ENCODE measurements at places on chromosomes 13 and 19. TPM values are rescaled to one million over a fixed set of nuclear protein-coding genes. Genes with fewer than 3 reads are reported as not detected.

DNA sequence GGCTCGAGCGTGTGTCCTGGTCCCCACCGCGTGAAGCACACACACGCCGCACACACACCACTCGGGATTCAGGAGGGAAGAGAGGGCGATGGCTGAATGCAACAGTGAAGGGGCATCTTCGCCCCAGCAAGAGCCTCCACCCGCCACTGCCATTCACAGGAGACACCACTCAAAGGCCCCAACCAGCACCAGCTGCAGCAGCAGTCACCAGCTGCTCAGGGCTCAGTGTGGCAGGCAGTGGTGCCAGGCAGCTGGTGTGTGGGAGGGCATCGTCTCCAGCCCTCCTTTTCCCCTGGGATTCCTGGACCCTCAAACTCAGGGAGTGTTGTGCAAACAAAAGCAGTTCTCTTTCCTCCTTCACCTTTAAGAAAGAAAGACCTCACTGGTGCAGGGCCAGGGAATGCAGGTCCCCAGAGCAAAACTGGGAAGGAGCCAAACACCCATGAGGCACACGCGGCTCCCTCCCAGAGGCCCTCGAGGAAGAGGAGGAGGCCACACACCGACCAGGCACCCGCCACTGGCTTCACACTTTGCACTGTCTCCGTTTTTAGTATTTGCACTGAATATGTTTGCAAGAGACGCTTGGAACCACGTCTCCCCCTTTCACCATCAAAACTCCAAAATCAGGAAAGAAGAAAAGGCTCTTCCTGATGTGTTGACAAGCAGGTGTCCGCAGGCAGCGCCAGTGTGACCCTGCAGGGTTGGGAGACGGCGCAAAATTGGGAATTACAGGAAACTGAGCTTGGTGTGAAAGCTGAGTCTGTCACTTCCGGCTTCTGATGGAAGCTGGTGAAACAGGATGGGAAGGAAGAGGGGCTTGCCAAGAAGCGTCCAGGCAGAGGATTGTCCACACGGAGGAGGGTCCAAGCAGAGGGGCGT lies 26.4 kb upstream of the F7 start:
- no peak for DNase-seq
- H3K36me3 ChIP-seq: peaks cover 4% of the 10 kb centered on the region
- no peak overlapping the region for H3K4me3 ChIP-seq

PRSS57 gene
- total RNA-seq: not detected

ZNF304 gene
- 13.5 TPM for total RNA-seq

GRCh38 chr13:40518481-40518882 lies 148.0 kb downstream of the FOXO1 start:
- H3K4me3 ChIP-seq: no peak overlapping the region
- no peak overlapping the region for H3K27ac ChIP-seq
- H3K27me3 ChIP-seq: no peaks in the 10 kb centered on the region
- no peak for DNase-seq
- no peaks in the 10 kb centered on the region for H3K36me3 ChIP-seq

DNA sequence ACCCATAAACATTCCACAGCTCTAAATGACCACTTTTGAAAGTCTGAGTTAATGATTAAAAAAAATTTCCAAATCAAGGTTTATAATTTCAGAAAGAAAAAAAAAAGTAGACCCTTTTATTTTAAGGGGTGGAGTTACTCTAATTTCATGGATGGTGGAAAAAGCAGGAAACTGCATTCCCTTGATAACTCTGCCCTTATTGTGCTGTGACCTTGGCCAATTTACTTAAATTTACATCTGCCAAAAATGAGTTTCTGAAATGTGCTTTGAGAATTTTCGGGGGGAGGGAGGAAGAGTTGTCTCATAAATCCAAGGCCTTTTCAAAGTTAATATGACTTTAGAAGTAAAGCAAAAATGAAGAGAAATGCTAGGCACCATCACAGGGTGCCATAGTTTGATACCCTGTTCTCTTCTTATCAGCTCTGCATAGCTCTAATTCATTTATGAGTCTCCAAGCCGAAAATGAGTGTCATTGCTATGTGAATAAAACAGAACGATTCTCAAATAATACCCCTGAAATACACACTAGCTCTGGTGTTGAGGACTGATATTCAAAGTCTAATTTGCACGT lies 367.0 kb downstream of the DACH1 start:
- no peak for DNase-seq
- no peaks in the 10 kb centered on the region for H3K4me1 ChIP-seq
- no peaks in the 10 kb centered on the region for H3K27me3 ChIP-seq
- H3K4me3 ChIP-seq: no peak overlapping the region

GRCh38 chr13:81551036-81551435 lies 1210.1 kb upstream of the SPRY2 start:
- no peak for DNase-seq
- H3K4me1 ChIP-seq: no peaks in the 10 kb centered on the region
- H3K4me3 ChIP-seq: no peak overlapping the region
- H3K27me3 ChIP-seq: no peaks in the 10 kb centered on the region

- no peaks in the 10 kb centered on the region for H3K27me3 ChIP-seq
- peak overlapping the region; percentile 90 for H3K4me3 ChIP-seq
- H3K27ac ChIP-seq: no peak overlapping the region
- H3K4me1 ChIP-seq: no peaks in the 10 kb centered on the region
These were observed 748 bp downstream of the LMNB2 start for GRCh38 chr19:2455851-2456570.

DNA sequence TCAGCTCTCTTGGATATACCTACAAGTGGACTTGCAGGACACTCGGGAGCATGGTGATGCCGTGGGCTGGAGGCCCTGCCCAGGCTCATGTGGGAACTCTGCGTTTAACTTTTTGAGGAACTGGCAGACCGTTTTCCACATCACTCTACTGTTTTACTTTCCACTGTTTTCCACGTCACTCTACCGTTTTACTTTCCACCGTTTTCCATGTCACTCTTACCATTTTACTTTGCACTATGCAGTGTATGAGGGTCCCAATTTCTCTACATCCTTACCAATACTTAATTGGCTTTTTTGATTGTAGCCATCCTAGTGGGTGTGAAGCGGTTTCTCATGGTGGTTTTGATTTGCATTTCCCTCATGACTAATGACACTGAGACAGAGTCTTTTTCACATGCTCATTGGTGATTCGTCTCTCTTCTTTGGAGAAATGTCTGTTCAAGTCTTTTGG lies 40.5 kb downstream of the GATAD2A start:
- H3K36me3 ChIP-seq: no peaks in the 10 kb centered on the region
- H3K27ac ChIP-seq: no peak overlapping the region
- H3K4me1 ChIP-seq: peaks cover 14% of the 10 kb centered on the region
- H3K4me3 ChIP-seq: no peak overlapping the region
- no peaks in the 10 kb centered on the region for H3K27me3 ChIP-seq

POLR1D gene
- total RNA-seq: 154 TPM

DNA sequence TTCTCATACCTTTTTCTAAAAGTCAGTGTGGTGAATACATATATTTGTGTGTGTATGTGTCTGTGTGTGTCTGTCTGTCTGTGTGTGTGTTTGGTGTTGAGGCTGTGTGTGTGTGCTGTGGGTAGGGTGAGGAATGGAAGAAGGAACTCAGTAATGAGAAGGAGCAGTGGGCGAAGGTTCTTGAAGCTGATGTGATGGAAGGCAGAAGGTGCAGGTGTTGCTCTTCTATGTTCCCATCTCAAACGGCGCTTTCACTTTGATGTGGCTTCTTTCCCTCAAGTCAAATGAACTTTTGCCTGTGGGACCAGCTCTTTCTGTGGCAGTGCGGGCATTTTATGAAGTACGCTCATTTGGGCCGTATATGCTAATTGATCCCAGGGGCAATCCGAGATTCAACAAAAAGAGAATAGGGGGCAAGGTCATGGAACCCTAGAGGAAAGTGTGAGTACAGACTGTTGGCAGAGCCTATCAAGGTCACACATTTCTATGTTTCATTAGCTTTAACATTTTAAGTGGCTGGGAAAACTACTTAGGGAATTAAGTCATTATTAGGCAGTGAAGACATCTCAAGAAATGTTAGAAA lies 15.2 kb downstream of the BIVM start:
- no peaks in the 10 kb centered on the region for H3K27me3 ChIP-seq
- peaks cover 11% of the 10 kb centered on the region for H3K36me3 ChIP-seq
- no peak overlapping the region for H3K27ac ChIP-seq
- no peaks in the 10 kb centered on the region for H3K4me1 ChIP-seq
- DNase-seq: no peak
- no peak overlapping the region for H3K4me3 ChIP-seq

GRCh38 chr19:18057557-18057956 lies 29.2 kb downstream of the IL12RB1 start:
- no peak for DNase-seq
- H3K27me3 ChIP-seq: no peaks in the 10 kb centered on the region
- no peaks in the 10 kb centered on the region for H3K36me3 ChIP-seq
- no peak overlapping the region for H3K27ac ChIP-seq

- no peak overlapping the region for H3K27ac ChIP-seq
- no peak overlapping the region for H3K4me3 ChIP-seq
- peaks cover 64% of the 10 kb centered on the region for H3K27me3 ChIP-seq
- no peak for DNase-seq
- H3K4me1 ChIP-seq: no peaks in the 10 kb centered on the region
These were observed 4.5 kb upstream of the SHISA7 start for GRCh38 chr19:55447421-55448174.

DNA sequence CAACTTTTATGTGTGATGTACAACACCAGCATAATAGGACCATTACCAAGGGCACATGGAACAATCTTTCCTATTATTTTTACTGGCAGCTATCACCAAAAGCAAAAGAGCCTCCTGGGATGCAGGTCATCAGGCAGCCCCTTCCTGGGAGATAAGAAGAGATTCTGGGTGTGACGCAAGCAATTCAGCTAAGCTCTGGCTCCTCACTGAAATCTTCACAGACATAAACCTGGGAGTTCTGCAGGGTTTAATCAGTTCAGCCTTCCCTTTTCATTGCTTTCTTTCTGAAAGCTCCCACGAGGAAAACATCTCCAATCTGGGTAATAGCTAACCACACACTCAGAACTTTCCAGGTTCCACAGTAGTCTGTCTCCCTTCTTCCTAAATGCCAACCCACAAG lies 341.1 kb downstream of the ENOX1 start:
- no peaks in the 10 kb centered on the region for H3K27me3 ChIP-seq
- H3K27ac ChIP-seq: no peak overlapping the region
- no peak overlapping the region for H3K4me3 ChIP-seq
- H3K4me1 ChIP-seq: no peaks in the 10 kb centered on the region
- no peak for DNase-seq

WIZ gene
- 33.6 TPM for total RNA-seq

DNA sequence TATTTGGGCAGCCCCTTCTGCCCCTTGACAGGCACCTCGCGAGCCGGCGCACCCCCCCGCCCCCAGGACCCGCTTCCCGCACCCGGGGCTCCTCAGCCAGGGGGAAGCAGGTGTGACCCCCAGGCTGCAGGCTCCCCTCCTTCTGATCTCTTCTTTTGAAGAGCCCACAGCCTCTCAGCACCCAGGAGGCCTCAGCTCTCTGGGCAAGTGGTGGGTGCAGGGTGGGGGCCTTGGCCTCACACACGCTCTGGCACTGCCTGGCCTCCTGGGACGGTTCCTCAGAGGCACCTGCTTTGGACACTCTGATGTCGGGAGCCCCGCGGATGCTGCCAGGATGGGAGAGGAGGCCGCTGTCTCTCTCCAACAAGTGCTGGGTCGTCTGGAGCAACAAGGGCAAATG lies 1.5 kb upstream of the C13orf46 start:
- H3K27ac ChIP-seq: no peak overlapping the region
- peaks cover 9% of the 10 kb centered on the region for H3K36me3 ChIP-seq
- H3K4me1 ChIP-seq: no peaks in the 10 kb centered on the region
- no peak for DNase-seq

GRCh38 chr19:29836409-29836825 lies 24.6 kb downstream of the CCNE1 start:
- no peak overlapping the region for H3K27ac ChIP-seq
- no peaks in the 10 kb centered on the region for H3K36me3 ChIP-seq
- no peaks in the 10 kb centered on the region for H3K27me3 ChIP-seq
- DNase-seq: no peak

MBD3L3 gene
- total RNA-seq: not detected

- no peak overlapping the region for H3K4me3 ChIP-seq
- no peaks in the 10 kb centered on the region for H3K27me3 ChIP-seq
- no peak overlapping the region for H3K27ac ChIP-seq
- H3K4me1 ChIP-seq: no peaks in the 10 kb centered on the region
- peaks cover 31% of the 10 kb centered on the region for H3K36me3 ChIP-seq
- DNase-seq: no peak
These were observed 26.9 kb downstream of the PCCA start for GRCh38 chr13:100115693-100116254.

GRCh38 chr13:75415694-75416093 lies 66.3 kb downstream of the TBC1D4 start:
- no peaks in the 10 kb centered on the region for H3K4me1 ChIP-seq
- no peaks in the 10 kb centered on the region for H3K36me3 ChIP-seq
- no peak overlapping the region for H3K27ac ChIP-seq
- H3K4me3 ChIP-seq: no peak overlapping the region
- no peak for DNase-seq

DNA sequence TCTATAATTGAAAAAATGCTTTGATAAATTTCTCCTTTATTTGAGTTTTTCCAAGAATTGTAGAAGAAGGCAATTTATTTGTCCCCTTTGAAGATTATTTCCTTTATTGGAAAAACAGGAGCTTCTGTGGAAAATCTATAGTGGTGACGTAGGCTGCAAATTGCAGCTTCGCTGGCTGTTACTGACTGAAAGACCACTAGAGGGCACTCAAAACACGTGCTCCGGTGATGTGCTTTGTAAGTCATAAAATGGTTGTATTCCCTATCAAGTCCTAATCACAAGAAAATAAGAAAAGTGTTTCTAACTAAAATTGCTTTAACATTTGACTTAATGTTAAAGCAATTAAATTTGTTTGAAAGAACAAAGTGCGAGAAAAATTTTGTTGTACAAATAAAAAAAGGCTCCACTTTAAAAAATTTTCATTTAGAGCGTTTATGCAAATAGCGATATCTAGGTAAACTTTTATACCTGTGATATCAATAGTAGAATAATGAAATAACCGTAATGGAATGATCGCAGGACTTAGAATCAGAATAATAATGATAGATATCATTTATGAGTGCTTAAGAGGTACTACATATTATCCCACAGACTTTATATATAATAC lies 638.2 kb upstream of the SPRY2 start:
- H3K27me3 ChIP-seq: no peaks in the 10 kb centered on the region
- H3K36me3 ChIP-seq: no peaks in the 10 kb centered on the region
- H3K27ac ChIP-seq: no peak overlapping the region
- no peak overlapping the region for H3K4me3 ChIP-seq
- peak; percentile 57 for DNase-seq
- H3K4me1 ChIP-seq: no peaks in the 10 kb centered on the region

DNA sequence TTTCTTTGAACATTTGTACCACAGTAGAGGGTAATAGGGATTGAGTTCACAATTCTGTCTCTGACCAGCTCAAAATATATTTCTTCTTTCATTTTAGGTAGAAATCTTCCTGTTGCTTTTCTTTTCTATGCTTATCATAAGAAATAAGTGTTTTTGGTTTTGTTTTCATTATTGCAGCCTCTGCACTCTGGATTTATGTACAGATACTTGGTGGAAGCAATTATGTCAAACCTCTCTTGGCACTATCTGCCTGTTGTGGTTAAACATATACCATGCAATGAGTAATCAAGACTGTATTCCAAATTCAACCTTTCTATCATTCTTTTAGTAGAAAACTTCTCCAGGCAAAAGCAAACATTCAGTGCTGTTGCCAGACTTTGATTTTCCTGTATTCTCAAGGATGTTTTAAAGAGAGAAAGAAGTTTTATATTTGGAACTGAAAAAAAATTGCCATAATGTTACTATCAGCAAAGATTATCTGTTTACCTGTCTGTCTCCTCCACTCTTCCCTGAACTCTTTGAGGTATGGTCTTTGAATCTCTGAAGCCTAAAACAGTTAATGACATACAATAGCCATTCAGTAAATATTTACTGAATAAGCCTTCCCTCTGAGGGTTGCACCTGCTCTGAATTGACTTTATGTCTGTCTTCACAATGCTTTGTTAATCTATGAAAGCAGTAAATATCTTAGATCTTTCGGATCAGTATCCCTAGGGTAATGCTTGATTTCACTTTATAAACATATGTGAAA lies 612.5 kb upstream of the PRR20A start:
- DNase-seq: no peak
- H3K4me1 ChIP-seq: no peaks in the 10 kb centered on the region
- no peaks in the 10 kb centered on the region for H3K27me3 ChIP-seq
- H3K36me3 ChIP-seq: peaks cover 7% of the 10 kb centered on the region
- H3K27ac ChIP-seq: no peak overlapping the region
